NCI-H226 (cell line): ENCODE measurements at places on chromosomes 3 and 15.

GRCh38 chr3:96510334-96510733 lies 304.1 kb upstream of the EPHA6 start:
- peak; percentile 10 for DNase-seq

DNA sequence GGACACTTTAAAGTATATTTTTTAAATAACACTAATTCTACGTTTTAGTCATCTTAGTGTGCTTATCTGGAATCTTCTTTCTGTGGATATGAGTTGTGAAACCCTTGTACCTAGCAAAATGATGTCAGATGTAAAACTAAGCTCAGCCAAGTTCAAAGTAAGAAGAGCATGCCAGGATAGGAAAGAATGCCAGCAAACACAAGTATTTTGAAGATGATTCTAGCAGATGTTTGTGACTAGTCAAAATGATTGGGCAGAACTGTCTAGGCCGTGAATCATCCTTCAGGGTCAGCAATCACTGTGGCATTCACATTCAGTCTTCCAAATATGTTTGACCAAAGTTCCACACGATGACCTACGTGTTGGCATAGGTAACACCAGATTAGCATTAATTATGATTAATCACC lies 5.4 kb upstream of the PLOD2 start:
- peak; percentile 95 for DNase-seq

DNA sequence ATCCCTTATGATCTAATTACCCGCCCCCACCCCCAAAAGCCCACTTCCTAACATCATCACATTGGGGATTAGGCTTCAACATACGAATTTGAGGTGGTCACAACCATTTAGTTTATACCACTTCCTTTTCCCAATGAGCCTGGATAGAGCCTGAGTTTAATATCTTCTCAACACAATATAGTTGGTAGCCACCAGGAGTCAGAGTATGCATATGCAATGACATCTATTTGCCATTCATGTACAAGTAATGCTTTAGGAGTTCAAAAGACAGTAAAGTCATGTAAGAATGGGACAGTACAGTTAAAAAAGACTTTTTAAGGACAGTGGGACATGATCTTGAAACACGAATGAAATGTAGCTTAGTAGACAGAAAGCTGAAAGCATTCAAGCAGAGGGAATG lies 172.4 kb downstream of the DCLK3 start:
- DNase-seq, result no peak

DNA sequence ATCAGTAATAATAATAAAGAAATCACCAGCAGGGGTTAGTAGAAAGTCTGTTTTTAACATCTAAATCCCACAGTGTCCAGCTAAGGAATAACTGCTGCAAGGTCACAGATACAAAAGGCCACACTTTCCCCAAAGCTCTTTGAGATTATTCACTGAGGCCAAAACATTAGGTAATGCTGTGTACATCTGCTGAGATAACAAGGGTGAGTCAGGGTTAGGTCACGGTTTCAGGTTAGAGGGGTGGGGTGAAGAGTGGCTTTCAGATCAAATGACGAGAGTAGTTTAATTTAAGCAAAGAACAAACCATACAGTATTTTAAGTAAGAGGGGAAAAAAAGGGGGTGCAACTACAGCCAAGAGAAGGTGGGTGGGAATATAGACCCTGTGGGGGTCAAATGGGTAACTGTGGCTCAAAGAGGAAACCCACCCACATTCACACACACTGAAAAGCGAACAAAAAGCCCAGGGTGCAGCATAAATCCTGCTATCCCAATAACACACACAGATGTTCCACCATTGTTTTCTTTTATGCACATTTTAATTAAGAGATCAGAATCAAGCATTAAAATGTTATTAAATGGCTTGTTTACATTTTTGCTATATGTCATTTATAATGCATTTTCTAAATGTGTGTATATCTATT lies 412.9 kb downstream of the TIGIT start:
- peak; percentile 58 for DNase-seq

DNA sequence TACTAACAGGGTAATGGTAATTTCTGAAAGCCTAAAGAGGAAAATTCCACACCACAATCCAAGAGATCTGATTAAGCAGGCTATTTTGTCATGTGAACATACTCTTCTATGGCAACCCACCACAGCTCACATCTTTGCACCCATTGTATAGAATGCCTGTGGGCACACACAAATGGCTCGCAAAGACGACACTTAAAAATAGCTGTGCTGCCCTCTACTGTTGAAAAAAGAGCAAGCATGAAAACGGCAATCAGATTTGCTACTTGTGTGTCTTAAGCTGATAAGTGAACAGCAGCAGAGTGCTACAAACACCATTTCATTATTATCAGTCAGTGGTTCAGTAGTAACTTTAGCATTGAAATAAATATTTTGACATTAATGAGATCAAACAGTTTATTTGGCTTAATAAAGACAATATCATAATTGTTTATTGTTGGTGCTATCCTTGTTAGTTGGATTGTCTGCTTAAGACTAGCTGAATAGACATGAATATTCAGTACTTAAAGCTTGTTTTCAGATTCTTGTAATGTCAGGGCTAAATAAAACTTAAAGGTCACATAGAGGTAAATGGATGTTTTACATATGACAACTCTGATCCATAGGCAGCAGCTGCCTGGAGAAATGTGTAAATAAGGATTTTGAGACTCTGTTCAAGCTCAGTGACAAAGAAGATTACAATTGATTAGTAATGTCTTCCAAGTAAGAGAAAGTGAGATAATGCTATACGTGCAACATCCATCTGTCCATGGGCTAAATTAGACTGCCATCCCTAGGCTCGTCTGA lies 199.1 kb downstream of the LRRN1 start:
- peak; percentile 4 for DNase-seq

DNA sequence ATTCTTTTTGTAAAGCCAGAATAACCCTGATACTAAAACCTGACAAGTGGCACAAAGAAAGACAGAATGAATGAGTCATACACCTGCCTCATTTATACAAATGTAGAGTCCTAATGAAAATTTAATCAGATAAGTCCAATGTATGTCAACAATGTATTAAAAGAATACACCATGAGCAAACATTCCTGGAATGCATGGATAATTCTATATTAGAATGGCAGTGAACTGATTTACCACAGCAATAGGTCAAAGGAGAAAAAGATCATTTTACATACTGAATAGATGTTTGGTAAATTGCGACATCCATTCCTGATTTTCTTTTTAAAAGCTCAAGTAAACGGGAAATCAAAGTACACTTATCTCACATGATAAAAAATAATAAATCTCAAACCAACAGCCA lies 11.2 kb upstream of the LOXL1 start:
- no peak for DNase-seq

GRCh38 chr15:37246856-37247255 lies 146.5 kb upstream of the MEIS2 start:
- no peak for DNase-seq

- no peak for DNase-seq
These were observed 92.1 kb upstream of the PLSCR4 start for GRCh38 chr3:146342989-146343388.

- no peak for DNase-seq
These were observed 64.2 kb downstream of the MYO5A start for GRCh38 chr15:52464478-52464877.

GRCh38 chr3:139797724-139798343 lies 120.1 kb upstream of the NMNAT3 start:
- DNase-seq, result no peak

DNA sequence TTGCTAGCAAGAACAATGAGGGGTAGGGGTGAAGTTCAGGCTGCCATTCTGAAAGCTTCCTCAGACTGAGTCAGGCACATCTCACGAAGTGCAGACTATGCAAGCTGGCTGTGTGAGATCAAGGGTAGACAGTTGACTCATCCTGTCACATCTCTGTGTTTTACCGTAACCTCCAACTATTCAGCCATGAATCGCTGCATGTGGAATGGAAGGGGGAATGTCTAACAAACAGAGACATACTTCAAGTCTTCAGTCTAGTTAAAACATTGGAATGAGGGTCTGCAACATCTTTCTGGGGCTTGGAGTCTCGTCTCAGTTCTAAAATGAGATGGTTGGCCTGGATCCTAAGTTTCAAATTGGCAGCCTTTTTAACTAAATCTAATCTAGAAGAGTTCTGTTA lies 25.9 kb downstream of the AGTR1 start:
- peak; percentile 67 for DNase-seq

GRCh38 chr15:62647202-62647842 lies 395.2 kb upstream of the TPM1 start:
- no peak for DNase-seq

GRCh38 chr3:177676148-177676547 lies 478.9 kb upstream of the TBL1XR1 start:
- no peak for DNase-seq

- peak; percentile 48 for DNase-seq
These were observed 30.1 kb downstream of the CFAP161 start for GRCh38 chr15:81163961-81164800.

- no peak for DNase-seq
These were observed 9.0 kb downstream of the ACKR4 start for GRCh38 chr3:132606085-132606484.
